ENCODE measurements at places on chromosomes 2 and 18.

DNA sequence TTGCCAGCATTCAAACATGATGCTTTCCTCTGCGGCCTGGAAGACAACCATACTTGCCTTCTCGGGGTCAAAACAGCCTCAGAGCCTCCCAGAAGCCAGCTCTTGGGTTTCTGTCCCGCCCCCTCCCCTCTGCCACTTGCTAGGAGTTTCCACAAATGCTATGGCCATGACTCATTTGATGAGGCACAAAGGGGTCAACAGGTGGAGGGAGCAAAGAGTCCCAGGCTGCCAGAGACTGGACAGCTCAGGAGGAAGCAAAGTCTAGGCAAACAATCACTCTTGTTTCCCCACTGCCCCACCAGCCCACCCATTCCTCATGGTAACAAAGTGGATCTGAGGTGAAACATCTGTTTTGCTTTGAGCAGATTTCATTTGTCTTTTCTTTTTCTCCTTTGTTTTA, 551.1 kb downstream of the TNS1 start:
- DNase-seq = no peak

GRCh38 chr18:64562651-64563050, 413.8 kb upstream of the LINC00305 start:
- no peak for DNase-seq

- no peak for DNase-seq
These were observed 8.1 kb downstream of the SIX2 start for GRCh38 chr2:45000921-45001868.

GRCh38 chr2:232319067-232319802, 59.3 kb upstream of the ALPP start:
- no peak for DNase-seq

DNA sequence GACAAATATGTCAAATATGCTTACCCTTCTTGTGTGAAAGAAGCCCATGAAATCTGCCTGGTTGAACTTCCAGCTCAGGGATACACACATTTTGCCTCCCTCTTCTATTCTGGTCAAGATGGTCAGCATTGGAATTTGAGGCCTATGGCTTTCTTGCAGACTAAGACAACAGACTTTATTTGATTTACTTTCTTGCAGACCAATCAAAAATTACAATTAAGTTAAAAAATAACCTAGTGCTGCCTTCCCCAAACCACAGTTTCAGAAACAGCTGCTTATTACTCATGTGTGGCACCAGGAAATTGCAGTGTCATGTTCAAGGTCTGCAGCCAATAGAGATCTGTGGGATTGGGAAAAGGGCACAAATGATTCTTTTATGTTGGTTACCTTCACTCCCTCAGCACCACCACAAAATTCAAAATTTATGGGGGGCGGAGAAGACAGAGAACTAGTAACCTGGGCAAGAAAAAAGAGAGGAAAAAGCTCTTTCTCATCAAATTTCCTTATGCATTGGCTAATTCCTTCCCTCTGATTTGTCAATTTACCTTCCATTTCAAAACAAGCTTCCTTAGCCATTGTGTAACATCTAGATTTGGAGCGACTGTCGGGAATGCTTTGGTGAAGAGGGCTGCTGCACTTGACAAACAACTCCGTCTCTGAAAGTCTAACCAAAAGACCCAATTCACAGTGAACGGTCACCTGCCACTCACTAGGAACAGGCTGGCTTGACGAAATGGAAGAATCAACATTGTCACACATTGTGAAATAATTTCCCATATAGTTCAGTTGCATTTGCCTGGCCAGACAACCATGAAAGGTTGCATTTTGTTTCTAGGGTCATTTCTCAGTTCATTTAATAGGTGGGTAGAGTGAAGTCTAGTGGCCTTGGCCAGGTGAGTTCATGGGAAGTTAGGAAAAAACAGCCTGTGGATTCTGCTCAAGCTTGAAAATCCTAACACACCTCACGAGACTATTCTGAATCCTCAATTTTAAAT, 100.4 kb upstream of the FZD5 start:
- no peak for DNase-seq

Measured in central memory CD4-positive, alpha-beta T cell (primary cell).